NCI-H460 (cell line): ENCODE measurements at places on chromosomes 1 and 21. TPM values are rescaled to one million over a fixed set of nuclear protein-coding genes. Genes with fewer than 3 reads are reported as not detected.

The AMY1C gene
- total RNA-seq, result not detected in 2 replicates

The SHE gene
- total RNA-seq, result 0.02 TPM in 1 of 2 replicates, not detected in the other

The SMCP gene
- not detected in 2 replicates for total RNA-seq

The PLCH2 gene
- total RNA-seq, result not detected in 2 replicates

The DRAXIN gene
- total RNA-seq, result 0.02 and 0.03 TPM in 2 replicates

The NBPF12 gene
- 5.5 and 6.4 TPM in 2 replicates for total RNA-seq

The DMRTA2 gene
- total RNA-seq, result 10.7 and 10.8 TPM in 2 replicates

The MIXL1 gene
- total RNA-seq, result not detected in 2 replicates

The INPP5B gene
- total RNA-seq, result 5.0 and 5.6 TPM in 2 replicates

The CSRP1 gene
- 729 and 850 TPM in 2 replicates for total RNA-seq

The EDARADD gene
- total RNA-seq, result 0.12 and 0.52 TPM in 2 replicates

The OR2T33 gene
- total RNA-seq, result not detected in 2 replicates

The CFAP141 gene
- not detected in 2 replicates for total RNA-seq
